Putamen (tissue), 1 donor: ENCODE measurements at places on chromosomes 5 and 9.

GRCh38 chr5:152838241-152838786, 433.2 kb upstream of the NMUR2 start:
- DNase-seq = no peak

GRCh38 chr5:19626211-19626610, 361.8 kb downstream of the CDH18 start:
- no peak for DNase-seq

GRCh38 chr5:65916636-65917035, 9.7 kb upstream of the ERBIN start:
- no peak for DNase-seq

DNA sequence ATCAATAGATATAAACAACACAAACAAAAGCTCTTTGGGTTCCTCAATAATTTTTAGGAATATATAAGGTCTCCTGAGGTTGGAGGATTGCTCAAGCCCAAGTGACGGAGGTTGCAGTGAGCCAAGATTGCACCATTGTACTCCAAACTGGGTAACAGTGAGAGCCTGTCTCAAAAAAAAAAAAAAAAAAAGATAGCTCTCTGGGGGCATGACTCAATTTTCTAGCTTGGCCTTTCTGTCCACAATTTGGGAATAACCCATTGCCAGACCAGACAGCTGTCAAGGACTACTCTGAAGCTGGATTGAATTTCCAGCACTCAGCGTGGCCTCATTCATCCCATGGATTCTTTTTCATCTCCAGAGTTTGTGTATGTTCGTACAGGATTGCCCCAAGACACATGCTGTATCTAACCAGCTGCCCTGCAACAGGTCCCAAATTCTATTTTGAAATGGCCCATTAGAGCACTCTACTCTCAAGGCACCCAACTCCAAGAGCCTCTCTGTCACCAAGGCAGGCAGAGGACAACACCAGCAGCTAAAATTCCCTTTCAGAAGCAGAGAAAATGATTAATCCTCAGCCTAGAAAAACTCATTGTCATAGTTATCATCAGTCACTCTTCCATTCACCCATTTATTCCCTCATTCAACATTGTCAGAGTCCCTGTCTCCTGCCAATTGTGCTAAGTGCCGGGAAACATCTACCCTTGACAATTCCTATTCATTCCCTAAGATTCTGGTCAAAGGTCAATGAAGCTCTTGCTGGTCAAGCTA, 8.7 kb downstream of the FAM193B start:
- DNase-seq = no peak

- no peak for DNase-seq
These were observed 38.2 kb downstream of the CLINT1 start for GRCh38 chr5:157820593-157821252.
